ENCODE measurements at places on chromosomes 6 and 20.

GRCh38 chr6:166638573-166638964 lies 11.5 kb upstream of the RPS6KA2 start:
- no peak for DNase-seq

GRCh38 chr6:100179576-100179975 lies 185.6 kb upstream of the MCHR2 start:
- no peak for DNase-seq

- DNase-seq = no peak
Measured at GRCh38 chr20:58816051-58816450, 34.7 kb downstream of the GNAS-AS1 start.

GRCh38 chr6:13012296-13012695 lies 295.7 kb downstream of the PHACTR1 start:
- DNase-seq = no peak

DNA sequence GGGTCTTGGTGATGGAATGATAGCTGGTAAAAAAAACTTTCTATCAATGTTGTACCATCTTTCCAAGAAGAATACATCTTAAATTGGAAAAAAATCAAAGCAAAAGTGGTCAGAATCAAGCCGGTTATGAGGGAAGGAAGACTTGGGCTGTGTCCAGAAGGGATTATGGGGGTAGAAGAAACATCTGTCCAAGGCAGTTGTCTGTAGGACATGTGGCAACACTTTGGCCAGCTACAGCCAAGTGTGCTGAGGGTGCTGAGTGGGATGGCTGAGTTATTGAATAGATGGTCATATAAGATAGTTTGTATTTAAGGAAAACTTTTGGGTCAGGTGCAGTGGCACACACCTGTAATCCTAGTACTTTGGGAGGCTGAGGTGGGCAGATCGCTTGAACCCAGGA lies 38.4 kb downstream of the INSM1 start:
- DNase-seq = no peak

- no peak for DNase-seq
Measured at GRCh38 chr6:43205849-43206248, 23.4 kb downstream of the DNPH1 start.

- no peak for DNase-seq
Measured at GRCh38 chr6:90472716-90473115, 114.2 kb downstream of the MAP3K7 start.

GRCh38 chr6:39887692-39888450 lies 46.4 kb downstream of the MOCS1 start:
- DNase-seq = peak; percentile 92

DNA sequence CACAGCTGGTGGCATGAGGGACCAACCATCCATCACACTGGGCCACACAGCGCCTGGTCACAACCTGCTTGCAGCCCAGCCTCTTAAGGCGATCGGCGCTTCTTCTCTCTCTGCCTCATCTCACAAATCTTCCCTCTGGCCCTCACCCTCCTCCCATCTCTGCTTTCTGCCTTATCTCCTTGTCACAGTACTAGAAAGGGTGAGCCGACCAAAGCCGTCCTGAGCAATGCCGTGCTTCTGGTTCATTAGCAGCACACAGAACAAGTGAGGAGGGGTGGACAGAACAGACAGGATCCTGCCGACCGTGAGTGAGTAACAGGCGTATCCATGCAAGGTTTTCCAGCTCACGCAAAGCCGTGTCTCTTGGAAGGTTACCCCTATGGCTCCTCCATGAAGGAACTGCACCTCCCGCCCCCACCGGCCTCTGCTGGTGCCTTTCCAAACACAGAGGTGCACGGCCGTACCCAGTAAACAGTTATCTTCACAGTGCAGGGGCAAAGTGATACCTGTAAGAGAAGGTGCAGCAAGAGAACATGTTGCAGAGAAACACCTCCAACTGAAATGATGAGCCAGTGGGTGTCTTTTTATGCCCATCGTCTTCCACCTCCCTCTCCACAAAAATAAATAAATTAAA lies 331.7 kb downstream of the FARS2 start:
- DNase-seq = no peak

GRCh38 chr6:136251394-136251793 lies 1.3 kb upstream of the MTFR2 start:
- peak; percentile 11 for DNase-seq

DNA sequence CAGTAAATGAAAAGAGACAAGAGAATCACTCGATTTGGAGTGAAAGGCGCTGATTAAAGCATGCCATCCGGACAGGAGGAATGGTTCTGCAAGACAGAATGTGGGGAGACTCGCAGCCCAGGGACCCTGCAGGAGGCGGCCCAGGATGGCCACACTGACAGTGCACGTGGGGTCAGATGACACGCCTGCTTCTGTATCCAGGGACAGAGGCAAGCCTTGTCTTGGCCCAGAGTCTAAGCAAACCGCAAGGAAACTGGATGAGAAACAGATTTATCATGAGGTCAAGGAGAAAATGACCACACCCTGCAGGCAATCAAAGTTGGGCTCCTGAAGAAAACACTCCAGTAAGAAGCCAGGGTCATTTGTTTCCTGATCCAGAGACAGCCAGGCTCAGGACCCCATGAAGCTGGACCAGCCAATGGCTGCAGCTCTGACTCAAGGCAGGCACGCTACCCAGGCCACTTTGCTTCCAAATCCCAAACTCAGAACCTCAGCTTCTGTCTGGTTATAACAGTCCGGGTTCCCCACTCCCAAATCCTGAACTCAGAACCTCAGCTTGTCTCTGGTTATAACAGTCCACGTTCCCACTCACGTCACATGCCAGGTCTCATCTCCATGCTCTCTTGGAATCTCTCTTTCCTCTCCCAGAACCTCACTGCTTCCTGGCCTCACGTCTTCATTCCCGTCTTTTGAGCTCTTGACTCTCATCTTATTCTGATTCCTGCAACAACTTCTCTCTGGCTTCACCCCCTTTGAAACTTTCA lies 144.9 kb upstream of the THBS2 start:
- DNase-seq = peak; percentile 10

GRCh38 chr6:135481783-135482369 lies 15.7 kb downstream of the AHI1 start:
- DNase-seq = peak; percentile 53

DNA sequence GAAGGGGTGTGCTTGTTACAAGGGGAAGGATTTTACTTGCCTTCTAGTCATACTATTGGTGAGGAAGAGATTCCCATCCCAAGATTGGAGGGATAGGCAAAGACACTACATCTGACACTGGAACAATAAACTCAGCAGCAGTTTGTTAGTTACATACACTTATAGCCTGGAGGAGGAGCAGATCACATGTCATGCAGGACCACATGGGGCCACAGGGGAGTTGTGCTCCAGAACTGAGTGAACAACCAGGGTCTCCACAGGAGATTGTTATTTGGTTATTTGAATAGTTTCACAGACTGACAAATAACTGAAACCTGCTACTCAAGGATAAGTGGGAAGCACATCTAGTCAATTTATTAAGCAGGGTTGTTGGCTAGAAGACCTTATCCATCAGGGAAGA lies 559.4 kb upstream of the MANEA start:
- no peak for DNase-seq

DNA sequence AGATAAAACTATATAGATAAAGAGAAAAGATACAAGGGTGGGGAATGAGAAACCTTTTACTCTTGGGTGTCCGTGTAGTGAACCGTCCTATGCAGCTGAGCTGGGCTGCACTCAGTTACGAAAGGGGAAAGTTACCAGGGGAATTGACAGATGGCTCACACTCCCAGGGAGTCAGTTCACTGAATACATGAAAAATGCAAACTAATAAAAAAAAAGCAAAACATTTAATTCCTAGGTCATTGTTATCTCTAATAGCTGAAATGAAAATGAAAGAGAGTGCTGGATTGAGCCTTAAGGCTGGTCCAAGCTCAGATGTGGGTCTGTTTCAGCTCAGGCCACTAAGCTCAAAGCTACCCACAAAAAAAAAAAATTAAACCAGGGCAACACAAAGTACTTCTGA lies 138.0 kb downstream of the THBS2 start:
- no peak for DNase-seq

- no peak for DNase-seq
Measured at GRCh38 chr6:14384175-14384949, 266.8 kb downstream of the CD83 start.

GRCh38 chr6:10441004-10441654 lies 26.3 kb upstream of the TFAP2A start:
- DNase-seq = peak; percentile 99

DNA sequence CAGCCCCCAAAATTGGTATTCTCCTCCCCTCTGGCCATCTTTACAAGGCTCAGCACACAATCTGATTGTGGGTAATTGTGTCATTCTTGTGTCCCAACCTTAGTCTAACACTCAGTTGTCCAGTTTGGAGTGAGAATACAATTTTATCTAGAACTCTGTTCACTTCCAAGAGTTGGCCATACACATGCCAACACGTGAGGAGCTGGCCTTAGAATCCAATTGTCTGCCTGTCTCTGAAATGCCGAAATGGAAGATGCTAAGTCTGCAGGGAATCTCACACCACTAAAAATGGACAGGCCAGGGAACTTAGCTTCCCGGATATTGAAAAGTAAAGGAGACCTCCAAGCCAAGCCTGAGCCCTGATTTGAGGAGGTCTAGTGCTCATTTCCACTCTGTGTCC lies 12.3 kb downstream of the FOXA2 start:
- DNase-seq = no peak

- DNase-seq = no peak
Measured at GRCh38 chr6:6284221-6284966, 36.1 kb downstream of the F13A1 start.

DNA sequence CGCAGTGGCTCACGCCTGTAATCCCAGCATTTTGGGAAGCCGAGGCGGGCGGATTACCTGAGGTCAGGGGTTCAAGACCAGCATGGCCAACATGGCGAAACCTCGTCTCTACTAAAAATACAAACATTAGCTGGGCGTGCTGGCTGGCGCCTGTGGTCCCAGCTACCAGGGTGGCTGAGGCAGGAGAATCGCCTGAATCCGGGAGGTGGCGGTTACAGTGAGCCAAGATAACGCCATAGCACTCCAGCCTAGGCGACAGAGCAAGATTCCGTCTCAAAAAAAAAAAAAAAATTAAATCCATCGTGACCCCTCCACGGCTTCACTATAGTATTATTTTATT lies 1.2 kb upstream of the CPNE1 start:
- DNase-seq = no peak

DNA sequence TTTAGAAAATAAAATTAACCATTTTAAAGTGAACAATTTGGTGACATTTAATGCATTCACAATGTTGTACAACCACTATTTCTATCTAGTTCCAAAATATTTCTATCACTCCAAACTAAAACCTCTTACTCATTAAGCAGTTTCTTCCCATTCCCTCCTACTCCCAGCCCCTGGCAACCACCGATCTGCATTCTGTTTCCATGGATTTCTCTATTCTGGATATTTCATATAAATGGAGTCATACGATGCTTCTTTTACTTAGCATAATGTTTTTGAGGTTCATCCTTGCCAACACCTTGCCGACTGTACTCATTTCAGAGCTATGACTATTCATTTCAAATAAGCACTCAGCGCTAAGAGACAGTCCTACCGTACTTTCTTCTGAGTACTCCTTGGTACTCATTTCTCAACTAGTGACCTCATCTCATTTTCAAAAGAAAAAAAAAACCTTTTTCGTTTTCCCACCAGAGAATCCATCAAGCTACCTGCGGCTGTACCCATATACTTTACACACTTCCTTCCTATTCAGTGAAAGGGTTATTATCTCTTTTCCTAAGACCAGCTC lies 259.2 kb downstream of the UTRN start:
- DNase-seq = no peak

- DNase-seq = peak; percentile 54
Measured at GRCh38 chr6:158660333-158660754, 10.5 kb downstream of the SYTL3 start.

GRCh38 chr6:111921103-111921502 lies 47.9 kb upstream of the FYN start:
- no peak for DNase-seq

DNA sequence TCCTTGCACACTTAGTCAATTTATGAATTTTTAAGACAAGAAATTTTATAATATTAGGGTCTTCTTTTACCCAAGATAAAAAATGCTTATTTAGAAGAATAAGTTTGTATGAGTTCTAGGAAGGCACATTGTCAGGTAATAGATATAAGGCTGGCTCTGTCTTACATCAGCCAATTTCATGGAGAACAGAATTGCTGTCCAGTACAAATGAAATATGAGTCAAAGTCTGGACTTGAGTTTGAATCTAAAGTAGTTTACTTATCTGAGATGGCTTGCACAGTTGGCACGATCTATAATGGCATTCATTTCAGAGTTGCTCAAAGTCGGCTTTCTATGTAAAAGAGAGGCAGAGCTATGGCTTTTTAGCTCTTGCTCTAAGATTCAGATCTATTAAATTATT lies 228.2 kb downstream of the KCNQ5 start:
- DNase-seq = no peak
